Esophagus squamous epithelium (tissue), 5 donors: ENCODE measurements at places on chromosomes 2 and 18. TPM values are rescaled to one million over a fixed set of nuclear protein-coding genes. Genes with fewer than 3 reads are reported as not detected.

DNA sequence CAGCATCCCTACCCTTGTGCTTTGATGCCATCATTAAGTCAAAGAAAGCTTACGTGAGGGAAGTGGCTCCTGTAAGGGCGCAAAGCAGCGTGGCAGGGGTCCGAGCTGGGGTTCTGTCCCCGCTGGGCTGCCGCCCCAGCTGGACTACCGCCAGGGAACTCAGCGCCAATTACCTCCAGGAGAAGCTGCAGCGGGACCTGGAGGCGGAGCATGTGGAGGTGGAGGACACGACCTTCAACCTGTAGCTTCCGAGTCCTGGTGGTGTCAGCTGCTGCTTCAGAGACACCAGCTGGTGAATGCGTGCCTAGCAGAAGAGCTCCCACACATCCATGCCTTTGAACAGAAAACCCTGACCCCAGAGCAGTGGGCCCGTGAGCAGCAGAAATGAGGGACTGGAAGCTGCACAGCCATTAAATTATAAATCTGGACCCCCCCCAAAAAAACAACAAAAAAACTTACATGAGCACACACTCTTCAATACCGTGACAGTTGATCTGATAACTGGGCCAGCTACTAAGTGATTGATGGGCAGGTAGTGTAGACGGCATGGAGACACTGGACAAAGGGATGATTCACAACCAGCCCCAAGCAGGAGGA is 20.1 kb upstream of the YES1 start:
- no peak for DNase-seq

DNA sequence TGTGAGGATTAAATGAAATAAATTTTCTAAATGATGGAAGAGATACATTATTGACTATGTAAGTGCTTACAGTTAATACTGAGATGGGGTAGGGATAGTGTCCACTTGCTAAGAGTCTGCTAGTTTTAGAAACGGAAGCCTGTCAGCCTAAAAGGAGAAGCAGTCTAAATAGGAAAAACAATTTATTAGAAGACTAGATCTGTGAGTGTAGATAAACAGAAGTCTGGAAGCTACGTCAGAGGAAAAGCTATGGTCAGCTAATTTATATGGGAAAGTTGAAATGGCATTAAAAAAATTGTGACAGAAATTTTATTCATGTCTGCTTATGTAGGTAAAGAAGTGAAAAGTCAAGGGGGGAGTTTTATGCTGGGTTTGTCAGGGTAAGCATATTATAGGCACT is 1338.4 kb upstream of the CHAC2 start:
- no peak for DNase-seq

DNA sequence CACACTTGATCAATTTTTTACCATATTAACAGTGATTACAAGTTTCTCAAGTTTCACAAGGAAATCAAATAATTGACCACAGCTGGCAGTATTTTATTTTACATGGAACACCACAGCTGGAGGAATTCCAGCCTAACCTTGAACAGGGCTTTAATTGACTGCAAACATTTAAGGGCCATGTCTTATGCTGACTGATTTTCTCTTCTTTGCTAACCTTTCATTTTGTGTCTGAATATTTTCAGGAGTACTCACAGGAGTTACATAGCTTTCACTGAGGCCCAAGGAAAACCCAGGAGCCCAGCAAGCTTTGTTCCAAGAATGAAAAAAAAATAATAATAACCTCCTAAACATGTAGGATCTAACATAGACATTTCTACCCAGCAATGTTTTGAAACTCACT is 49.6 kb downstream of the FRZB start:
- DNase-seq: no peak

- no peak for DNase-seq
Observed at GRCh38 chr2:63614983-63615945, 26.5 kb downstream of the MDH1 start.

GRCh38 chr2:241843321-241844065 is 15.2 kb downstream of the PDCD1 start:
- DNase-seq: no peak

DNA sequence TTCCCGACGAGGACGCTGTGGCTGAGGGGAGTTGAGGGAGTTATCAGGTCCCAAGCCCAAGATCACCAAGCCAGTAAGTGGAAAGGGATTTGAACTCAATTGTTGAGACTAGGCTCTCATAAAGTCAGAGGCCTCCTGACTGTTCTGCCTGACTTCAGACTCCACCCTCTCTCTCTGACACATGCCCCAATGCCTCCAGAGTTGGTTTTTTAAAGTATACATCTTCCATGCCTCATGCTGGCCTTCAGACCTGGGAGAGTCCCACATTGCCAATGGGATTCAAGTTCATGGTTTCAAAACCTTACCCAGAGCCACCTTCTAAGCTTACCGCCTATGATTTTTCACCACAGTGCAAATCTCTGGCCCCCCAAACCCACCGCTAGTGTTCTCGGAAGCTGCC is 100.8 kb downstream of the RTN4 start:
- no peak for DNase-seq

DNA sequence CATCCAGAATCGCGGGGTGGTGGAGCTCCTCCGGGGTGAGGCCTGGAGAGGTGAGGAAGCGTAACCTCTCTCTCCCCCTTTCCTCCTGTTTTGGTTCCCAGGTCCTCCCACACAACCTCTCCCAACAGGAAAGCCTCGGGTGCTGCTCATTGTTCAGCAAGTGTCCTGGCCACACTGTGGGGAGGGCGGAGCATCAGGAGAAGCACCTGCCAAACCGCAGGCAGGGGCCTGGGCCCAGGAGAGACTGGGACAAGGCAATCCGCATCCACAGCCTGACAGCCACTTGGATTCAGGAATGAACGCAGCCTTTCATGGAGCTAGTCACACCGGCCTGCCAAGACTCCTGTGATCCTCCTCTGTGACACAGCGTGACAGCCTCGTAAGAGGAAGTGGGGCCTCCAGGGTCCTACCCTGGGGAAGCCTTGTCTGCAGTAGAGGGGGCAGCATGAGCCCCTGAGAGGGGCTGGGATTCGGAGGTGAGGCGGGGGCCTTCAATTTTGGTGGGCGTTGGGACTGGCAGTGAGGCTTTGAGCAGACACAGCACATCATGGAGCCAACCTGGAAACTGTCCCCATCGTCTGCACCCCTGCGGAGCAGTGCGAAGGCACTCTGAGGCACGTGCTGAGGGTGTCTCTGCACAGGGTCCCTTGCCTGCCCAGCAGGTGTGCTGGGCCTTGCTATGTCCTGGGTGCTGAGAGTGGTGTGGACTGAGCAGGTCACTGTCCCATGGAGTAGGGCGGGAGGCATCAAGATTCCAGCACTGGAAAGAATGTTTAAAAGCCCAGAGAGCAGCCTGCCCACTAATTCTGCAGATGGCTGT is 62.2 kb downstream of the EDAR start:
- DNase-seq: no peak

The NPHP1 gene
- 0.57 TPM for total RNA-seq

- DNase-seq: no peak
Observed at GRCh38 chr2:161044921-161045320, 115.3 kb upstream of the TANK start.

- DNase-seq: no peak
Observed at GRCh38 chr18:26185267-26185666, 41.0 kb upstream of the TAF4B start.

The MRPL33 gene
- 63.2 TPM for total RNA-seq

DNA sequence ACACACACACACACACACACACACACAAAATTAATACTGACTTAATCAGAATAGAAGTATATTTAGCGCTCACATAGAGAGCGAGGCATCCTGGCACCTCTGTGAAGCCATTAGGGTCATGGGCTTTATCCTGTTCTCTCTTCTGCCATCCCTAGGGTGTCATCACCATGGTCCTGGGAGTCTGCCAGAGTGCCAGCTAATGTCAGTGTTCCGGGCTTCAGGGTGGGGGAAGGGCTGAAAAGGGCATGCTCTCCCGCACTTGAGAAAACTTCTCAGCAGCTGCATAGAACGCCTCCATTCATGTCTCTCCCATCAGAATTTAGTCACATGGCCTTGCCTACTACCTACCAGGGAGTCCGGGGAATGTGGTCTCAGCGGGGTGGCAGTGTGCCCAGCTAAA is 19.7 kb upstream of the DYNC2LI1 start:
- no peak for DNase-seq

The RAB17 gene
- total RNA-seq: 2.0 TPM

The FARP2 gene
- total RNA-seq: 20.8 TPM

GRCh38 chr2:18925296-18925695 is 335.9 kb upstream of the NT5C1B start:
- DNase-seq: no peak

DNA sequence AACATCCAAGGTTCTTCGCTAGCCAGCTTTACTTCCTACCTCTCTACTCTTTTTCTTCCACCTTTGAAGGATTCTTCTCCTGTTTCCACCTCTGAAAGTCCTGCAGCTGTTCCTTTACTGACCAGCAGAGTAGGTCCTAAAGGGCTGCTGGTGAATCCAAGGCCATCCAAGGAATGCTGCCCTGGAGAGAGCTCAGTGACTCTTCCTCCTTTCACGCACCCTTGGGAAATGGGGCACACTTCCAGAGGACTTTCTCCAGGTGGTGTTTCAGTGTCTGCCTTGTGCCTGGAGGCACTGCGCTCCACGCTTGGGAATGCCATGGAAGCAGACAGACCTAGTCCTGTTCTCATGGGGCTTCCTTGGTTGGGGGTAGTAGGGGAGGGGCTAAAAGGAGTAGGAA is 45.4 kb downstream of the SLC16A14 start:
- DNase-seq: no peak

The ATP6V1C2 gene
- 2.3 TPM for total RNA-seq

DNA sequence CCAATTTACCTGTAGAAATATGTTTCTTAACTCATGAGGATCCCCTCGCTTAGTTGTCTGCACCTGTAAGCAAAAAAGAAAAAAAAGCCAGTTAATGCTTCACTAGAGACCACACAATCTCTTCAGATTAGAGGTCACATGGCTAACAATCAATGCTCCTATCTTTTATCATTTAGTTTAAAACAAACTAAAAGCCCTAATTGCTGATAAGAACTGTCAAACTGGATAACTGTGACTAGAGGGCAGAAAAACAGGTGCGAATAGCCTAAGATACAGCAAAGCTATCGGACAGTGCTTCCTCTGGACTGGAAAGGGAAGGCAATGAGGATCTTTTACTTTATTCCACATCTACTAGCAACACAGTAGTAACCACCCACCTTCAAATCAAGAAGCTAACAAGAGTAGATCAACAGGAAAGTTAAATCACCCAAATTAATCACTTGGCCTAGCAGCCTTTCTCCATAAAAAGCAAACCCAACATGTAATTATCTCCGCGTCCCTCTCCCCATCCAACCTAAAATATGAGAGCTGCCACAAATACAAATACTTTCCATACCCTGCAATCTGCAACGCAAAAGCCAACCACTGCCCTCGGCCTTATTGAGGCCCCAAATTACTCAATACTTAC is 734 bp downstream of the SLC25A12 start:
- no peak for DNase-seq

The CNDP1 gene
- total RNA-seq: not detected

DNA sequence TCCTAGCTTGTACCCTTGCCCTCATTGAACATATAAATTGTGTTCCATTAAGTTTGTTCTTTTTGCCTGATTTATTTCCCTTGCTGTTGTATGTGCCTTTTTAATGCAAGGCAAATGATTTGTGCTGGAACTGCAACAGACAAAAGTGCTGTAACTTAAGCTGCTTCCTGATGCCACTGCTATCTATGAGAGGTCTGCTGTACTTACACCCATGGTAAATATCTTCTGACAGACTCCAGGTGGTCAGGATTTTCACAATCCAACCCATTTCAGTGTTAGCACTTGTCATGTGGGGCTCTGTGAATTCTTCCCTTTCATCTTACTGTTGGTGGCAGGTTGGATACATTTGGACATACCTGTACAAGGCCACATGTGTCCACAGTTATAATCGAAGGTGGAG is 63.5 kb downstream of the ARHGAP15 start:
- no peak for DNase-seq

The RND3 gene
- total RNA-seq: 163 TPM

The GKN1 gene
- not detected for total RNA-seq

- DNase-seq: no peak
Observed at GRCh38 chr18:70221156-70221914, 15.8 kb upstream of the RTTN start.

GRCh38 chr2:189477756-189478155 is 36.5 kb downstream of the WDR75 start:
- DNase-seq: no peak

- DNase-seq: no peak
Observed at GRCh38 chr2:3587432-3587831, 7.5 kb upstream of the COLEC11 start.

DNA sequence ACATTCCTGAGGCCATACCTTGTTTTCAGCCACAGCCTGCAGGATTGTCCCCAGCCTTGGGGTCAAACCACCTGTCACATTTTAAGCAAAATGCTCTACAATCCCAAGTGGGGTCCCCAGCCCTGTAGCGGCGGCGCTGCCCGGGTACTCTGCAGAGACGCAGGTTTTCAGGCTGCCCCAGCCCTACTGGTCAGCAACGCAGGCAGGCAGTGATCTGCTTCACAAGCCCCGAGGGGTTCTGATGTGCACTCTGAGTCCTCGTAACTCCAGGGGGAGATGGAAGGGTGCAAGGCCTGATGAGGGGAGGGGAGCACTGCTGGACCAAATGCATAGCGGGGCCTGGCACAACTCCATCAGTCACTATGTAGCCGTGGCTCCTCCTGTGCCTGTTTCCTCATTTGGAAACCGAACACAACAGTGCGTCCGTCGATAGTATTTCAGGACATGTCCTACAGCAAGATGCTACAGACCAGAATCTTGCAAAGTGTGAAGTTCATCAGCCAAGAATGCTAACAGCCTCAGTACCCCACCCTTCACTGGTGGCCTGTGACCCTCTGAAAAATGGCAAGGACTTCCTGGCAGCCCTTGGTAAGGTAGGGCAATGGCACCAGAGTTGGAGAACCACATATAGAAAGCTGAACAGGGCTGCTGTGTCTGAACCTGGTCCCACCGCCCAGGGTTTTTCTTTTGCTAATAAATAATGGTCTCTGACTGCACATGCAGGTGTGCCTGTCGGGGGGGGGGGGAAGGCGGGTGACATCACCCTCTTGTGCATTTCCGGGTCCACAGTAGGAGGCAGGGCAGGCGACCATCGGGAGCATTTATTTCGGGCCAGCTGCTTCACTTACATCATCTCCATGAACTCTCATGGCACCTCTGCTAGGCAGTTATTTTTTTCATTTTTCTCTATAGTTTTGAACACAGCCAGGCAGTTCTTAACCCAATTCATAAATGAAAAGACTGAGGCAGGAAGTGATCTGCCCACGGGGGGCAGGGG is 50.6 kb upstream of the TFCP2L1 start:
- no peak for DNase-seq

The ALK gene
- not detected for total RNA-seq

GRCh38 chr2:96684883-96685576 is 42.5 kb downstream of the FER1L5 start:
- DNase-seq: no peak

The CENPA gene
- total RNA-seq: 3.4 TPM

The UPP2 gene
- not detected for total RNA-seq

DNA sequence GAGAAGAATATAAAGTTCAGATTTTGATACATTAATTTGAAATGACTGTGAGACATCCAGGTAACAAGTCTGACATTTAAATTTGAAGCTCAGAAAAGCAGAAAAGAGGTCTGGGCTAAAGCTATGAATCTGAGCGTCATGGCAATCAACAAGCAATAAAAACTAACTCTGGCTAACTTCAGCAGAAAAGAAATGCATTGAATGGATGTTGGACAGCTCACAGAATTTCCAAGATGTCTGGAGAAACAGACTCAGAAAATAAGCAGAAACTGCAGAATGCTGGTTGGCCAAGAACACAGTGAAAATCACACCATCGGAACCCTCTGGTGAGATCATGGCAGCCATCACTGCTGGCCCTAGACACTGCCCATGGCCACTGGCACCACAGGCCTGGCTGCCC is 366.6 kb downstream of the METTL4 start:
- no peak for DNase-seq
